NCI-H1436 (cell line): ENCODE measurements at places on chromosomes 2 and 18.

GRCh38 chr2:225598426-225598825 is 198.9 kb downstream of the NYAP2 start:
- no peak for DNase-seq

GRCh38 chr2:61759005-61759404 is 94.9 kb downstream of the FAM161A start:
- DNase-seq: no peak

GRCh38 chr2:98379311-98380202 is 33.3 kb downstream of the CNGA3 start:
- DNase-seq: no peak

DNA sequence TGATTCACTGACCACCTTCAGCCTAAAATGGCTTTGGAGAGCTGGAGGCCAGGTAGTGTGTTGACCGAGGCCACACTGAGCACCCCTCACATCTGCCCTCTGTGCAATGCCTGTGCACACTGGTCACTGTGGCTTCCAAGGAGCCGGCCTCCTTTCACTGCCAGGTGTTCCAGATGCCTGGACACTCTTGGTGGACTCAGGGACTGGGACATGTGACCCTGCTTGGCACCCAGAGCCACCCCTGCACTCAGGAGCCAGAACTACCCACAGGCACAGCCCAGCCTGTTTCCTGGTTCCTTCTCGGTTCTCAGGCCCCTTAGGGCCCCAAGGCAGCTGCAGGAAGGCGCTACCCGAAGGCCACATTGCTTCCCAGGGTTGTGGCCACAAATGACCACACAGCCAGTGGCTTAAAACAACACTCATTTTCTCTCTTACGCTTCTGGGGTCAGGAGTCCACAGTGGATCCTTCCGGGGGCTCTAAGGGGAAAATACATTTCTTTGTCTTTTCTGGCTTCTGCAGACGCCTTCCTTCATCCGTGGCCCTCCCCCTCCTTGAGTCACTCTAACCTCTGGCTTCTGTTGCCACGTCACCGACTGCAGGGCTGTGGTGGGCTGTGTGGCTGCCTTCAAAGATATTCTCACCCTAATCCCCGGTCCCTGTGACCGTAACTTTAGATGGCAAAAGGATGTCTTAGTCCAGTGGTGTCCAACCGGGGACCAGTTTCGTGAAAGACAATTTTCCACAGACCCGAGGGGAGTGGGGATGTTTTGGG is 78.6 kb downstream of the ASB1 start:
- no peak for DNase-seq

- DNase-seq: no peak
Observed at GRCh38 chr2:221195829-221196228, 376.3 kb downstream of the EPHA4 start.

GRCh38 chr18:26181343-26181826 is 44.9 kb upstream of the TAF4B start:
- no peak for DNase-seq

DNA sequence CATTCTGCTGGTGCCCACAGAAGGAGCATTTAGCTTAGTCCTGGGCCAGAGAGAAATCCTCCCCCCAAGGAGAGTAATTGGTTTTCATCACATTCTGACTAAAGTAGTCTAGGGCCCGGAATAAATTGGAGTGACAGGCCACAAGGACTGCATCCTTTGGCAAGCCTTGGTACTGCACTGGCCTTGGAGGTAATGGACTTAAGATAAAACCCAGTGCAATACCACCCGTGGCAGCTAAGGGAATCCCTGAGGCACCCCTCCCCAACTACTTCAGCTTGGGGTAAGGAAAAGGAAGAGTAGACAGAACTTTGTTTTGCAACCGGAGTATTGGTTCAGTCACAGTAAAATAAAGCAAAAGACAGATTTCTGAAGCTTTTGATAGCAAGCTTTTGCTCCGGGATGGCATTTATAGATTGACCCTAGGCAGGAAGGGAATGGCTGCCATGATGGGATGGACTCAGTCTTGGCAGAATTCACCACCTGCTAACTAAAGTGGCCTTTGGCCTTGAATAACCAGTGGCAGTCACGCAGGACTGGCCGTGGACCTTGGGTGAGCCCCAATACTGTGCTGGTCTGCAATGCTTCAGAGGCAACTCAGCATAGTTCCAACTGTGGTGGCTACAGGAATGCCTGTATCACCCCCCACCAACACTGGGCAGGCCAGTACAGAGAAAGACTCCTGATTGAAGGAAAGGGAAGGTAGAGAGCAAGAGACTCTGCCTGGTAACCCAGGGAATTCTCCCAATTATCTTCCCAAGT is 14.1 kb downstream of the ORC4 start:
- no peak for DNase-seq

DNA sequence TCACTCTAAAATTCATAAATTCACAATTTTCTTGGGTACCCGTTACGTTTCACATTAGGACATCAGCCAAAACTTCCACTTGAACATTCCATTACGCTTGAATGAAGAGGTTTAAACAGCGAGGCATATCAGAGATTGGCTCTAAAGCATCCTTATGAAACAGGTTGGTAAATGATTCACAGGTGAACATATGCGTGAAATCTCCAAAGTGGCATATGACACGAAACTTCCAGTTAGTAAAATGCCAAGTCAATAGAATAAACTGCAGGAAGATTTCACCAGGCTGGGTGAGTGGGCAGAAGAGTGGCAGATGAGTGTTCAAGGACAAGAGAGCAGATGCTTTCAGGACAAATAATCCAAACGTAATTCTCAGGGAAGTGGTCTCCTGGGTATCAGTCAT is 33.9 kb upstream of the GLS start:
- no peak for DNase-seq

DNA sequence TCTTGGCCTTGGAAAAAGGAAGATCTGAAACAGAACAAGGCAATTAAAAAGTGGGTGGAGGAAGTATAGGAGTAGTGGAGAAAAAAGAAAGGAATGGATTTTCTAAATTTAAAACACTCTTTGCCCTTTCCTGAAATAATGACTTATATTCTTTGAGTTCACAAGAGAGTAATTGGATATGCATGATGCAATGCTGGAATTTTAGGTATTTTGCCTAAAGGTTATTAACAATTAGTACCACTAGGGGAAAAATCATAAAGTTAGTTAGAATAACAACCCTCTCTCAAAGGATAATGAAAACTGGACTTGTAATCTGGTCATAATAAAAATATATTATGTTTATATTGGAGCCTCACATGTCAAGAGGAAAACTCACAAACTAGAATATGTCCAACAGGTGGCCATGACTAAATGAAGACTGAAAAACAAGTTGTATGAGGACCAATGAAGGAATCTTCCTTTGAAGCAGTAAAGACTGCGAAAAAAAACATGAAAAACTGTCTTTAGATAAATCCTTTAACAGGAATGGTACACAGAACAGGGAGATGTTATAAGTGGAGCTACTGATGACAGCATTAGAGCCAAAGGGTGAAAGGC is 281.8 kb downstream of the NCKAP5 start:
- no peak for DNase-seq

DNA sequence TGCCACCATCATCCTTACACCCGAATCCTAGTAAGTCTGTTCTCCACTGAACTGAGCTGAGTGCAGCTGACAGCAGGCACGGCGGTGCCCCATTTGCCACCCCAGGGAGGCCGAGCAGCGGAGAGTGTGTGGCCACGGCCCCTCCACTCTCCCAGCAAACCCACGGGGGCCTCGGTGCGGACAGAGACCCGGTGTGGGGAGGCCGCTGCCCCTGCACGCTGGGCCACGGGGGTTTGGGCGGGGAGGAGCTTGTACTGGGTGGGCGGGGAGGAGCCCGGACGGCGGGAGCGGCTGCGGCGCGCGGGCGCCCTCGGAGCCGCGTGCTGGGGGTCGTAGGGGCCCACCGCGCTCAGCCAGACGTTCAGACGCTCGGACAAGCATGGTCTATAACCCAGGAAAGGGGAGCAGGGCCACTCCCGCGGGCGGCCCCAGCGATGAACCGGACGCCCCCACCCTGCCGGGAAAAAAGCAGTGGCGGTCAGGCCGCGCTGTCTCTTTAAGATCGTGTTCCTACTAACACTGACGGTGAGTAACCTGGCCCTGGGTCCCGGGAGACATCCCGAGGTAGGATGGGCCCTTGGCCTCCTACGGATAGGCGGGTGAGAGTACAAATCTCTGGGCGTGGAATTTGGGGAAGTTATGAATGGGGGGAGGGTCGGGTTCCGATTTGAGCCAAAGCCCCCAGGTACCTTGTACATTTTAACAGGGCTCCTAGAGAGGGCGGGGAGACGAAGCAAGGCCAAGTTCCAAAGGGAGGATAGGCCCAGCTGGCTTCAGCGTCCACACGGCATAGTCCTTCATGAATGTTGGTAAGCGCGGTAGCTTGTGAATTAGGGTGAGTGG is at the start of gene ITPRIPL1:
Gene ITPRIPL1 (plus strand): TSS at position 277 of the 843 bp plus-strand sequence. CDS start 523 bp downstream, at position 800.
- DNase-seq: no peak

DNA sequence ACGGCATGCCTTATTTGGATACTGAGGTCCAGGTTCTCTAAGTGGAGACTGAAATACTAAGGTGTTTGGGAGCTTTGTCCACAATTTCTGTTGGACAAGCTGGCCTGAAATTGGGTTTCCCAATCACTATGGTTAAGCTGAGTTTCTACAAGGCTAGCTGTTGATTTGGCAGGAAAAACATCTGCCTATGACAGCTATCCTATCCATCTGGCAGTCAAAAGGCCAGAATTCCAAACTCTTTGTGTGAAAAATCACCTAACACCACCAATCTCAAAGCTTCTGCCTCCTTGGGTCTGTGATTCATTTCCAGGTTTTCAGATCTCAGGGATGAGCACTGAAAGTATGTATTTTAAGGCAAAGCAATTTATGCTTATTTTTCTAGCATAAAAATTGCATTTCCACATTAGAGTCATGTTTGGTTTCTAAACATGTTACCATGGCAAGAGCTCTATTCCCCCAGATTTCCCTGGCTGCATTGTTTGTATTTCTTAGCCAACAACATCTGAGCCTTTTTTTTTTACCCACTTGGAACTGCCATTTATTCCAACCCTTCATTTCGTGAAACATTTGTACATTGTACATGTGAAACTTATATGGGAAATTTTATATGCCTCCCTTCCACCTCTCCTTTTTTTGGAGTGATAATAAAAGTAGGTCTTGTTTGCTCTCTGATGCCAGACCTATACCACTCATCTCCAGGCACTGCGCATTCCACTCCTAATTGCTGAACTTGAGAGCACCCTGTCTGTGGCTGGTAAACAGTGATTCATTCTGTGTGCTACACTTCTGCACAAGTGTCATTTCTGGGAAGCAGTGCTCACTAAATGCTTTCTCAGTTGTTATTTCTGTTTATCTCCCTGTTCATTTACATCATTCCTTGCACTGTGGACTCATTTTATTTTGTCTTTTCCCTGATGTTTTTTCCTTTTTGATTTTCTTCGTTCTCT is 15.9 kb upstream of the CCDC85A start:
- DNase-seq: no peak

- DNase-seq: no peak
Observed at GRCh38 chr18:78807668-78808067, 171.9 kb upstream of the SALL3 start.

DNA sequence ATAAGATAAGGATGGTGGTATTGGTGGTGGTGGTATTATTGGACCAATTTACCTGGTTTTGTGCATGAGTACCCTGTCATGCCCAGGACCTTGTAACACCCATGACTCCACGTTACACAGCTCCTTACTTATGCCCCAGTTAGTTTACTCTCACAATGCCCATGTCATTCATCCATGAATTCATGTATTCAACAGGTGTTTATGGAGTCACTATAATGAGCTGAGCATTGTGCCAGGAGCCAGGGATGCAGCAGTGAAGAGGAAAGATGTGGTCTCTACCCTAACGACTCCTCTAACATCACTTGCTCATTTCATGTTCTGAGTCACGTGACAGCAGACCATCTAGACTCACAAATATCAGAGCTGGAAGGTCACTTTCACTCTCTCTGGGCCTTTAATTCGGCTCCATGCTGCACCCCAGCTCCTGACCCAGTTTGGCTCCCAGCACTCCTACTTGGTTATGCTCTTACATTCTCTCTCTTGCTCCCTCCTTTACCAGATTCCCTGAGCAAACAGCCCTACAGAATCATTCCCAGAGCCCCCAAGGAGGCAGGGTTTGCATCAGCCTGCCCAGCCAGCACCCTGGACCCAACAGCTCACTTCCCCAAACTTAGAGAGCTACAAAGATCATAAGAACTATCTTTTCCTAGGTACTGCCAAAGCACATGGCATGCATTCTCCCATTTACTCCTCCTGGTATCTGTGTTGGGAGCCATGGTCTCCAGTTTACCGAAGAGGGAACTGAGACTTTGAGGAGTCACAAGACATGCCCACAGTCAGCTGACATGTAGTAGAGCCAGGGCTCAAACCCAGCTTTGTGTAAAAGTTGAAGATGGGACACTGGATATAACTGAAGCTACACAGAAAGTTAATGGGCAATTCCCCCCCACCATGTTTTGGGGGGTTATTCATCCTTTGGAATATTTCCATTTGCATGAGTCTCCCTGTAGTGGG is 449.9 kb downstream of the LRATD1 start:
- no peak for DNase-seq

DNA sequence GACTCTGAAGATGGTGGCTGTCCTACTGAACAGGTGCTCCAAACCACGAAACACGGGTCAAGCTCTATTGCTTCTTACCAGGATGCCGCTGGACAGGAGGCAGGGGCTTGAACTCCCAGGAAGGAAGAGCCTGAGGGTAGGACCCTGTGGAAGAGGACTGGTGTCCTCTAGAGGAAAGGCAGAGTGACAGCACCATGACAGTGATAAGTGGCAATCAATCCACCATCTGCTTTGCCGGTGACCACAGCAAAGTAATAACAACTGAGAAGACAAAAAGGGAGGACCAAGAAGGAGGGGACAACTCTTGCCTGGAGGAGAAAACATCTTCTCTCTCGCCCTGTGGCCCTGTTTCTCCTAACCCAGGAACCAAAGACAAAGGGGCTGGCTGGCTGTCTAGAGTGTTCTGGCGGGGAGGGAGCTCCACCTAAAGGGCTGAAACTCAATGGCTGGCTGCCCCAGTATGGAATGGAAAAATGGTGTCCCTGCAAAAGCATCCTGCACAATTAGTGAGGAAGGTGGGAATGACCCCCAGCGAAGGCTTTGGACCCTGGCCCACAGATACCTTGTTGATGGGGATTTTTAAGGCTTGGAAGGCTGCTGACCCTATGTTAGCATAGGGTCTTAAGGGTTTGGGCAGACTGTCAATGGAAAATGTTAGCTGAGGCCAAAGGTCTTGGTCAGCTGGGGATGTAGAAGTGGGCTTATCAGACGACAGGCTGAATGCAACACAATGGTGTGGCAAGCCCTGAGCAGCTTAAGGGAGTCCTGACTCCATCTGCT is 35.4 kb downstream of the PROC start:
- no peak for DNase-seq

- DNase-seq: no peak
Observed at GRCh38 chr18:78431606-78432005, 548.0 kb upstream of the SALL3 start.

DNA sequence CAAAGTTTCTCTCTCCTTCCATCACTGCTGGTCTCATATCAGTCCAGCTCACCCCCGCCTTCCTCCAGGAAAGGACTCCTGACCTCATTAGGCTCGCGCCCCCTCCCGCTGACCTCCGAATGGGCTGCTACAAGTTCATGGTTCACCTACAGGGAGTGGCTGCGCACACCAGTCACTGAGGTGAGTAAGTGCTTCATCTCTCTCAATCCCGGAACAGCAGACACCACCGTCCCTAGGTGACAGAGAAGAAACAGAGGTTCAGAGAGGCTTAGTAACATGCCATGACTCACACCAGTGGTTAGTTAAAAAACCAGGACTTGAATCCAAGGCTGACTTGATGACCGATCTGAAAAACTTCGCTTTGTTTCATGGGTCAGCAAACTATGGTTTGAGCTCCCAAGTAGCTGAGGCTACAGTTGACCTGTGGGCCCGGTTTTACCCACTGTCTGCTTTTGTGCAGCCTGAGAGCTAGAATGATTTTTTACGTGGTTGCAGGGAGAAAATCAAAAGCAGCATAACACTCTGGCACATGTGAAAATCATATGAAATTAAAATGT is 42.0 kb downstream of the ZFP36L2 start:
- DNase-seq: no peak
